ENCODE measurements at places on chromosomes 6 and 20.
A peak's percentile ranks its signal among the peaks of the same experiment; 100 is the strongest.

- no peak for DNase-seq
Measured at GRCh38 chr6:90701146-90701781, 114.4 kb upstream of the MAP3K7 start.

DNA sequence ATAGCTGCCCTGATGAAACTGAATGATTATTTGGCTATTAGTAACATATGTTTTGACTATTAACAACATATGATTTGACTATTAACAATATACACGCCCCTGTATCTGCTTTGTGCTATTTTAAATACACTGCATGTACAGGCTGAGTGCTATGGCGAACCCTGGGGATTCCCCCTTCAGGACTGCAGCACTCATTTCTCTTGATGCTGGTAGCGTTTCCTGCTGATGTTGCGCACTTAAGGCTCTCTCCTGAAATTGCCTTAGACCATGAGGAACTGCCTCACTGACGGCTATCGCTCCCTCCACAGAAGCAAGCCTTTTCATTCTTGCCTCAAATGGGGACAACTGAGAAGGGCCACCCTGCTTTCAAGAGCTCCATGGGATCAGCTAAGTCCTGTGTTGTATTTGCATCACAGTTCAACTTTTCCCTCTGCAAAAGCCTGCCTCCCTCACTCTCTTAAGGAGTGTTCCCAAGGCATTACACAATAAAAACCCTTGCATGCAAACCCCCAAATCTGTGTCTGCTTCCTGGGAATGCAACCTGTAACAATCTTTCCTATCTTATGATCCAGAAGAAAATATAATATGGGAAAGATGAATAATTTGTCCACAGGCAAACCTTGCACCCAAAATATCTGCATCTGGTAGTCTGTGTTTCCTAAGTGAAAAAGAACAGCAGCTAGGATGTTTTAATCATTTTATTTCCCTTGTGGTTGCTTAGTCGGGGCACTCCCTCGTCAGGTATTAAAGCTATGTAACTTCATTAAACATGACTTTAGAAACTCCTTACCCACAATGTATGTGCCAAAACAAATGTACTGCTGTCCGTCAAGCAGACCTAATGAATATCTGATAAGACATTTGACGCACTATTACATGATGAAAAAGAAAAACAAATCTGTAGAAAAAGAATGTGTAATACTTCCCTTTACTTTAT is 456.4 kb downstream of the COL12A1 start:
- no peak for DNase-seq

- no peak for DNase-seq
Measured at GRCh38 chr6:169099411-169100202, 154.0 kb downstream of the THBS2 start.

DNA sequence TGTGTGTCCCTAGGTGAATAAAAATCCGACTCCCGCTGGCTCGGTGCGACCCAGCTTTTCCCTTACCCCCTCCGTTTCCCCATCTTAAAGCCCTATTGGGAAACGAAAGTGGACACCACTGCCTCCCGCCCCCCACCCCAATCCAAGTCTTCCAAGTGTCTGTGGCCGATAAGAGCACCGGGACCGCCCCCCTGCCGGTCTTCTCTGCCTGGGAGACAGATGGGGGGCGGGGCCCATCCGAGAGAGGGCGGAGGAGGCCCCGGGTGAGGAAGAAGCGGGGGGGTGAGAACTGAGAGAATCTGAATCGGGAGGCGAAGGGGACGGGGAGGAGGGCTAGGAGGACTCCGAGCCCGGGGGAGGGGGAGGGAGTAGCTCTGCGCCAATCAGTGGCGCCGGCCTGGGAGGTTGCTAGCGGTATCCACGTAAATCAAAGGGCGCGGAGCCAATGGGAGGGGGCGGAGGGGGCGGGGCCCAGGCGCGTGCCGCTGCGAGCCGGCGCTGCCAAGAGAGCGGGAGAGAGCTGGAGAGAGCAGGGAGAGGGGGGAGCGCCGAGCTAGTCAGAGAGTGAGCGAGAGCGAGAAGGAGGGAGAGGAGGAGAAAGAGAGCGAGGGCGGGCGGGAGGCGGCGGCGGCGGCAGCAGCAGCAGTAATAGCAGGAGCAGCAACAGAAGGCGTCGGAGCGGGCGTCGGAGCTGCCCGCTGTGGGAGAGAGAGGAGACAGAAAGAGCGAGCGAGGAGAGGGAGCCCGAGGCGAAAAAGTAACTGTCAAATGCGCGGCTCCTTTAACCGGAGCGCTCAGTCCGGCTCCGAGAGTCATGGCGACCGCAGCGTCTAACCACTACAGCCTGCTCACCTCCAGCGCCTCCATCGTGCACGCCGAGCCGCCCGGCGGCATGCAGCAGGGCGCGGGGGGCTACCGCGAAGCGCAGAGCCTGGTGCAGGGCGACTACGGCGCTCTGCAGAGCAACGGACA is at the start of gene POU3F2:
POU3F2 (plus strand) TSS at position 515 of the 972 bp plus-strand sequence; CDS start at position 815, 300 bp downstream.
- DNase-seq, result peak; percentile 69

DNA sequence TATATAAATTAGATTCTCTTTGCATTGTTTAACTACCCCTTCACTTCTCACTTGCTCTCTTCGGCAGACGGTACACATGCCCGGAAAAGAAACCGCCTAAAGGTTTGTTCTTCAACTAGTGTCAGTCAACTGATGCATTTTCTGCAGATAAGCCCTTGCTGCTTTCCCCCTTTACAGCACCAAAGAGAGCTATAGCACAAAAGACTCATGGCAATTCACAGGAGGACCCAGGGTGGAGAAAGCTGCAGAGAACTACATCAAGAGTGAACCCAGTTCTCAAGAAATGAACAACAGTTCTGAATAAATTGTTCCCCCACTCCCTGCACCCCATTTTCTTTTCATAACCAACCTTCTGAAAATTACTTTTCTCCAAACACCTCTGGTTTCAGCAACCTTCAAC is 8.9 kb downstream of the CD164 start:
- no peak for DNase-seq

GRCh38 chr20:11159728-11160127 is 485.9 kb upstream of the JAG1 start:
- no peak for DNase-seq

GRCh38 chr6:27867051-27867944 is 44.9 kb downstream of the OR2B2 start:
- peak; percentile 91 for DNase-seq

GRCh38 chr6:167238694-167239467 is 52.2 kb upstream of the UNC93A start:
- DNase-seq, result no peak

GRCh38 chr6:17890309-17890708 is 97.1 kb downstream of the KIF13A start:
- DNase-seq, result no peak

- no peak for DNase-seq
Measured at GRCh38 chr20:6333110-6333509, 210.3 kb upstream of the FERMT1 start.

Data from activated CD4-positive, alpha-beta memory T cell treated with anti-CD3 and anti-CD28 coated beads, Interleukin-2, amount 10 ng/mL, durations not matched to agents 7 days and 5 days (primary cell).